ENCODE measurements at places on chromosomes 7 and 10.

GRCh38 chr10:108469940-108470339, 1305.4 kb upstream of the SORCS1 start:
- DNase-seq = no peak

DNA sequence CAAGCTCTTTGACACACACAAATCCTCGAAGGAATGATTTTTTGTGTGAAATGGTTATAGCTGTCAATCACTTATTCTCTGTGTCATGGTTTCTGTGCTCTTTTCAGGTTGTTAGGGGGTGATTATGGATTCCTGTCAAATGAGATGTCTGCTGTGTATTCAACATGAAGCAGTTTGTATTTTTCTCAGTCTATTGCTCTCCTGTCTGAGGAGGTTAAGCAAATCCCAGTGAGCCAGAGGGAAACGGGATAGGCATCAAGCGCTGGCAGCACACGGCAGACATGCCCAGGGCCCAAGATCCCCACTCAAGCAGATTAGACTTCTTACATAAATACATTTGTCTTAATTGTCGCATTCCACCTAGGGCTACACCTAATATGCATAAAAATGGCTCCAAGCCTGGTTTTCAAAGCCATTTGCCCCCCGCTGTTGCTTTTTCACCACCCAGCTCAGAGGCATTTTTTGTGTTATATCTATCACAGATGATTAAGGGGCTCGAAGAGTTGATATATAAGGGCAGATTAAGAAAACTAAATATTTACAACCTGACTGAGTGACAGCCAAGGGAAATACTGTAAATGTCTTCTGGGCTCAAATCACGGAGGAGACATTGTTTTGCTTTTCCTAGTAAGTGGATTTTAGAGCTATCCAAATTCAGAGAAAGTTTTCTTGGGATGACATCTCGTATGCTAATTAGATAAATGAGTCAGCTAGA, 192.7 kb upstream of the LRGUK start:
- no peak for DNase-seq

GRCh38 chr10:79434821-79435251, 10.6 kb downstream of the ZCCHC24 start:
- no peak for DNase-seq

DNA sequence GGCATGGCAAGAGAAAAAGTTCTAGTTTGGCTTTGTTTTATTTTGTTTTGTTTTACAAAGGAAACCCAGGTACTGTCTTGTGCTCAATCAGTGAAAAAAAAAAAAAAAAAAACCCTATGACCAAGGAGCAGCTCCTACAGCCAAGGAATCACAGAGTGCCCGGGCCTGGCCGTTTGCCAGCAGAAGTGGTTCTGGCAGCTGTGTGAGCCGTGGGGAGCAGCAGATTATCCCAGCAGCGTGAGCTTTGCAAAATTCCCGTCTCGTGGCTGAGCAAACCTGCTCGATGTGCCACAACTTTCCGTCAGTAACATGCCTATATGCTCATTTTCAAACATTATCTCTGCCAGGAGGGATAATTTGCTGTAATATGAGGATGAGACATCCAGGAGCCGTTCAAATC, 293.7 kb downstream of the POU6F2 start:
- DNase-seq = peak; percentile 16

- no peak for DNase-seq
Observed at GRCh38 chr10:22626784-22627183, 87.6 kb downstream of the PIP4K2A start.

- no peak for DNase-seq
Observed at GRCh38 chr7:2049111-2049781, 183.5 kb downstream of the MAD1L1 start.

- no peak for DNase-seq
Observed at GRCh38 chr7:69115788-69116187, 482.5 kb upstream of the AUTS2 start.

GRCh38 chr7:44534501-44534900, 6.6 kb downstream of the NPC1L1 start:
- peak; percentile 53 for DNase-seq

- no peak for DNase-seq
Observed at GRCh38 chr10:1737222-1738061, at the start of gene ADARB2. TSS of gene ADARB2 (minus strand) at chr10:1737525.

- no peak for DNase-seq
Observed at GRCh38 chr10:78851647-78852046, 217.1 kb upstream of the ZMIZ1 start.

GRCh38 chr10:97138174-97138573, 47.6 kb downstream of the SLIT1 start:
- DNase-seq = no peak

GRCh38 chr7:1747004-1747801, 77.1 kb downstream of the ELFN1 start:
- DNase-seq = no peak

- no peak for DNase-seq
Observed at GRCh38 chr7:109126404-109127050, 556.9 kb downstream of the DNAJB9 start.

GRCh38 chr7:151304856-151305255, 36.8 kb upstream of the NUB1 start:
- DNase-seq = no peak

DNA sequence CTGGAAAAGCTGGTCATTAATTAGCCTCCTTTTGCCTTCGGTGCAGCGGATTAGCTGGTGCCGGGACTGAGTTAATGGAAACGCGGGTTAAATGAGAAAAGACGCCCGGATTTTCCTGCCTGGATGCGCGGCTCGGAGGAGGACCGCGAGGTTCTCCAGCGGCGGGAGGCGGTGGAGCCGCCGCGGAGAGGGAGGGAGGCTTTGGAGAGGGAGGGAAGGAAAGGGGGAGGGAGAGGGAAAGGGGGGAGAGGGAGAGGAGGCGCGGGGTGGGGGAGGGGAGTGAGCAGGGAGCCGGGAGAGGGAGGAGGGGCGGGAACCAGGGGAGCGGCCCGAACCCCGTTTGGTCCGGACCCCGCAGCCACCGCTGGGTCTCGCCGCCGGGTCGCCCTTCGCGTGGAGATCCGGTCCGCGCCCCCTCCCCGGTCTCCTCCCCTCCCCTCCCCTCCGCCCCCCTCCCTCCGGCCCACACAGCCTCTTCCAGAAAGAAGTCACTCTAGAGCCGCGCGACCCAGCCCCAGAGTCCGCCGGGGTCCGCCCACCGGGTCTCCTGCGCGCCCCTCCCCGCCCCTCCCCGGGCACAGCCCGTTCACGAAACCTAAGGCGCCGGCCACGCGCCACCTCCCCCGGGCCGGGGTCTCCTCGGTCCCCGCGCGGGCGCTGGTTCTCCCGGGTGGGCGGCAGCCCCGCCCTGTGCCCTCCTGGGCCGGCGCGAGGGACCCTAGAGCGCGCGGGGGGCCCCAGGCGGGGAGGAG, 347.5 kb downstream of the DNAJB6 start:
- DNase-seq = no peak

GRCh38 chr10:10125676-10126075, 892.0 kb upstream of the CELF2 start:
- no peak for DNase-seq

- no peak for DNase-seq
Observed at GRCh38 chr7:50455658-50456057, 5.5 kb upstream of the FIGNL1 start.

DNA sequence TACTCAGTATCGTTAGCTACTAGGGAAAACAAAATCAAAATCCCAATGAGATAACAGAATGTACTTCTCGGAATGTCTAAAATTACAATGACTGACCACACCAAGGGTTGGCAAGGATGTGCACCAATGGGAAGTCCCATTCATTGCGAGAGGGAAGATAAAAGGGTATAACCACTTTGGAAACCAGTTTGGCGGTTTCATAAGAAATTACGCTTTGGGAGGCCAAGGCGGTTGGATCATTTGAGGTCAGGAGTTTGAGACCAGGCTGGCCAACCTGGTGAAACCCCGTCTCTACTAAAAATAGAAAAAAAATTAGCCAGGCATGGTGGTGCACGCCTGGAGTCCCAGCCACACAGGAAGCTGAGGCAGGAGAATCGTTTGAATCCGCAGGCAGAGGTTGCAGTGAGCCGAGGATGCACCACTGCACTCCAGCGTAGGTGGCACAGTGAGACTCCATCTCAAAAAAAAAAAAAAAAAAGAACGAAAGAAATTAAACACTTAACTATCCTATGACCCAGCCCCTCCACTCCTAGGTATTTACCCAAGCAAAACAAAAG, 7.6 kb downstream of the HACD1 start:
- DNase-seq = no peak
